ENCODE measurements at places on chromosomes 6 and 20. TPM values are rescaled to one million over a fixed set of nuclear protein-coding genes. Genes with fewer than 3 reads are reported as not detected.
A peak's percentile ranks its signal among the peaks of the same experiment; 100 is the strongest.

The SIRPB2 gene
- not detected for total RNA-seq

The TP53TG5 gene
- total RNA-seq, result not detected

The SENP6 gene
- total RNA-seq, result 45.2 TPM

The DDR1 gene
- total RNA-seq, result 7.0 TPM

The EYA4 gene
- not detected for total RNA-seq

The ZDHHC14 gene
- 2.4 TPM for total RNA-seq

The CALHM6 gene
- total RNA-seq, result not detected

The SSTR4 gene
- not detected for total RNA-seq

- no peaks in the 10 kb centered on the region for H3K36me3 ChIP-seq
- peak overlapping the region; percentile 67 for H3K4me3 ChIP-seq
- peaks cover 72% of the 10 kb centered on the region for H3K4me1 ChIP-seq
- H3K27ac ChIP-seq, result peak overlapping the region; percentile 55
- peak; percentile 82 for DNase-seq
These were observed 53.5 kb upstream of the BTN3A2 start for GRCh38 chr6:26311385-26312095.

GRCh38 chr6:145323646-145324045 lies 411.7 kb downstream of the EPM2A start:
- H3K27ac ChIP-seq, result no peak overlapping the region
- H3K4me3 ChIP-seq, result no peak overlapping the region
- no peaks in the 10 kb centered on the region for H3K4me1 ChIP-seq
- no peak for DNase-seq
- H3K27me3 ChIP-seq, result no peaks in the 10 kb centered on the region

DNA sequence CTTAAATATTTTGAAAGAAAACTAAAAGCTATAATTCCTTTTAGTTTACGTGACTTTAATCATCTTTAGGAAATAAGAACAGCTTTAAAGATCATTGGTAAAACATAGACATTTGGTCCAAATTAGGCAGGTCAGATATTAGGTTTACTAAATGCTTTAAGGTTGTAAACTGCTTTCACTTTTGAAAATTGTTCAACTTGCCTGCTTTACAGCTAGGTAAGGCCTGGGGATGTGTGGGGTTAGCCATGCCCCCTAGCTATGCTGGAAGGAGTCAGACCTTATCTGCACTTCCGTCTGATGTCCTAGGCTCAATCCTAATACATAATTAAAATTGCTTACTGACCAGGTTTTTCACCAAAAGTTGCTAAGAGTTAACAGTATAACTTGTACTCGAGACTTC lies 30.5 kb upstream of the TPD52L1 start:
- no peak for DNase-seq
- H3K4me1 ChIP-seq, result peaks cover 10% of the 10 kb centered on the region
- H3K36me3 ChIP-seq, result no peaks in the 10 kb centered on the region
- no peak overlapping the region for H3K27ac ChIP-seq
- no peaks in the 10 kb centered on the region for H3K27me3 ChIP-seq
- no peak overlapping the region for H3K4me3 ChIP-seq

GRCh38 chr20:46085179-46085851 lies 4.4 kb downstream of the NCOA5 start:
- no peaks in the 10 kb centered on the region for H3K27me3 ChIP-seq
- DNase-seq, result peak; percentile 73
- H3K4me3 ChIP-seq, result no peak overlapping the region
- H3K4me1 ChIP-seq, result peaks cover 48% of the 10 kb centered on the region
- H3K36me3 ChIP-seq, result peaks cover 1% of the 10 kb centered on the region
- H3K27ac ChIP-seq, result no peak overlapping the region

DNA sequence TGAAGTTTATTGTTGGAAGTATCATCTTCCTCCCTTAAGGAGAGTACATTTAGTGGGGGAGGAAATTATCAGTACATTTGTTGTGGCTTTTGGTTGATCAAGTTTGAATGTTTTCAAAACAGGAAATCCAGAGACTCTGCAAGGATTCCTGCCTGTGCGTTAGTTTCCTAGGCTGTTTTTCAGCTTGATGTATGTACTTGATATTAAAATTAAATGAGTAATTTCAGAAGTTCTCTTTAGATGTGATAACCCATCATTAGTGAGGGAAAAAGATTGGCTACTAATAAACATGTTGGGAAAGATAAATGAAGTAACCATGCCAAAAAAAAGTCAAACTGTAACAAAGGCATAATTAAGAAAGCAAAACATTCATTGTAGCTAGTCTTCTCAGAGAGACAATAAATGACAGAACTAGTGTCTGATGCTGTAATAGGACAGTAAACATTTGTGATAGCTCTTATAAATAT lies 88.0 kb upstream of the TULP1 start:
- peaks cover 2% of the 10 kb centered on the region for H3K36me3 ChIP-seq
- no peak overlapping the region for H3K4me3 ChIP-seq
- H3K27ac ChIP-seq, result peak overlapping the region; percentile 83
- H3K27me3 ChIP-seq, result no peaks in the 10 kb centered on the region
- peaks cover 40% of the 10 kb centered on the region for H3K4me1 ChIP-seq
- DNase-seq, result no peak

GRCh38 chr6:33144373-33144772 lies 47.9 kb downstream of the COL11A2 start:
- no peak for DNase-seq
- H3K4me1 ChIP-seq, result 0 out of 2 replicates have a peak, but pooled peaks cover 4% of the 10 kb centered on the region
- 0 out of 2 replicates have a peak, but pooled peaks cover 1% of the 10 kb centered on the region for H3K27me3 ChIP-seq
- H3K27ac ChIP-seq, result no peak overlapping the region

DNA sequence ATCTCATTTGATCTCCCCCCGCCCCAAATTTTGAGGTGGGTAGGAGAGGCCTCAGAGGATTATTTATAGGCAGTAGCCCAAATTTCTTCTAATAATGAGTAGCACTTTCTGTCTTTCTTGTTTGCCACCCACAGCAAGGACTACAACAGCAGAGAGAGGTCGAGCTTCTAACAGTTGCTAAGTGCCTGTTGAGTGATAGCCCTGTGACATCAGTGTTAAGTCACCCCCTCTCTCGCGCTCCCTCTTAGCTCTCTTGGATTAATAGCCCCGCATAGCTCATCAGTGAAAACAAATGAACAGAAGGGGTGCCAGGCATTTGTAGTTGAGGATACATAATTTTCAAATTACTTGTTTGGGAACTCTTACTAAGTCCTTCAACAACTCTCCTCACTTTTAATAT lies 3.5 kb downstream of the ANKRD60 start:
- no peaks in the 10 kb centered on the region for H3K36me3 ChIP-seq
- DNase-seq, result no peak
- no peaks in the 10 kb centered on the region for H3K4me1 ChIP-seq
- H3K27me3 ChIP-seq, result peaks cover 9% of the 10 kb centered on the region
- no peak overlapping the region for H3K27ac ChIP-seq

DNA sequence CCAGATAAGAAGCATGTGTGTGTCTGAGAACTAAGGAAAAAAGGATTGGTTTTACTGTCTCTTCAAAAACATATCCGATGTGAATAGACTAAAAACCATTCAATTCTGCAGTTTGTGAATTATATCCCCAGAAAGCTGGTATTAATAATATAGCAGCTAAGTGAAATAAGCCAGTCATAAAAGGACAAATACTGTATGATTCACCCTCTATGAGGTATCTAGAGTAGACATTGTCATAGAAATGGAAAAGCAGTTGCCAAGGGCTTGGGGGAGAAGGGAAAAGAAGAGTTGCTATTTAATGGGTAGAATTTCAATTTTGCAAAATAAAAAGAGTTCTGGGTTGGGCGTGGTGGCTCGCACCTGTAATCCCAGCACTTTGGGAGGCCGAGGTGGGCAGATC lies 137.5 kb downstream of the ATXN1 start:
- peaks cover 10% of the 10 kb centered on the region for H3K4me1 ChIP-seq
- H3K27ac ChIP-seq, result no peak overlapping the region
- no peak overlapping the region for H3K4me3 ChIP-seq
- no peaks in the 10 kb centered on the region for H3K27me3 ChIP-seq
- DNase-seq, result no peak

- H3K4me3 ChIP-seq, result no peak overlapping the region
- peak; percentile 86 for DNase-seq
- H3K4me1 ChIP-seq, result peaks cover 39% of the 10 kb centered on the region
- peak overlapping the region; percentile 71 for H3K27ac ChIP-seq
- no peaks in the 10 kb centered on the region for H3K27me3 ChIP-seq
- no peaks in the 10 kb centered on the region for H3K36me3 ChIP-seq
These were observed 76.3 kb downstream of the CDK19 start for GRCh38 chr6:110738899-110739365.

DNA sequence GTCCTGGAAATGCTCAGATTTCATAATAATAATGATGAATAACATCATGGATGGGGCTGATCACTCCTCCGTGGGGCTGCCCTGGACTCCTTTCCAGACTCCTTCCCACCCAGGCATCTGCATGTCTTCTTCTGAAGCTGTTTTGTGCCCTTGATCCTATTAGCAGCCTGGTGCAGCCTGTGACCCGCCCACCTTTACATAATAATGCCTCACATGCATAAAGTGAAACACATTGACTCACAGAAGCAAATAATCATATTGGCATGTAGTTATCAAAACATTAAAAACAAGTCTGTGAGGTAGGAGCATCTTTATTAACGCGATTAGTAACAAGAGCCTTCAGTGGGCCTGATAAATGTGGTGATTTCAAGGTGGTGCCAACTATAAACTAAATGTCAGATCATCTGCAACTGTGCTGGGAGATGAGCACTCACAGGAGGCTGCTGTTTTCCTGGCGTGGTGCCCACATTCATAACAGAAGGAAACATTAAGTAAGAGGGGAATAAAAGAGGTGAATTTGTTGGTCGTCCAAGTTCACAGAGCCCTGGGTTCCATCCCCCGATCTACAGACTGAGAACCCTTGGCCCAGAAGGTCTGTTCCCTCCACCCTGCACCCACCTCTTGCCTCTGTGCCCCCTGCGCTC lies 344.7 kb downstream of the CDH4 start:
- H3K27me3 ChIP-seq, result peaks cover 28% of the 10 kb centered on the region
- no peak overlapping the region for H3K27ac ChIP-seq
- no peak overlapping the region for H3K4me3 ChIP-seq

DNA sequence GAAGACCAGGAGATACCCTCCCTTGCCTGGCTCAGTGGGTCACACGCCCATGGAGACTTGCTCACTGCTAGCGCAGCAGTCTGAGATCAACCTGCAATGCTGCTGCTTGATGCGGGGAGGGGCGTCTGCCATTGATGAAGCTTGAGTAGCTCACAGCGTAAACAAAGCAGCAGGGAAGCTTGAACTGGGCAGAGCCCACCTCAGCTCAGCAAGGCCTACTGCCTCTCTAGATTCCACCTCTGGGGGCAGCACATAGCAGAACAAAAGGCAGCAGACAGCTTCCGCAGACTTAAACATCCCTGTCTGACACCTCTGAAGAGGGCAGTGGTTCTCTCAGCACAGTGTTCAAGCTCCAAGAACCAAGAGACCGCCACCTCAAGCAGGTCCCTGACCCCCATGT lies 271.3 kb downstream of the ESR1 start:
- no peak overlapping the region for H3K27ac ChIP-seq
- no peaks in the 10 kb centered on the region for H3K4me1 ChIP-seq
- DNase-seq, result no peak
- H3K36me3 ChIP-seq, result no peaks in the 10 kb centered on the region
- no peaks in the 10 kb centered on the region for H3K27me3 ChIP-seq
